Spleen (tissue), 13 donors: ENCODE measurements at places on chromosomes 13 and 19. TPM values are rescaled to one million over a fixed set of nuclear protein-coding genes. Genes with fewer than 3 reads are reported as not detected.

DNA sequence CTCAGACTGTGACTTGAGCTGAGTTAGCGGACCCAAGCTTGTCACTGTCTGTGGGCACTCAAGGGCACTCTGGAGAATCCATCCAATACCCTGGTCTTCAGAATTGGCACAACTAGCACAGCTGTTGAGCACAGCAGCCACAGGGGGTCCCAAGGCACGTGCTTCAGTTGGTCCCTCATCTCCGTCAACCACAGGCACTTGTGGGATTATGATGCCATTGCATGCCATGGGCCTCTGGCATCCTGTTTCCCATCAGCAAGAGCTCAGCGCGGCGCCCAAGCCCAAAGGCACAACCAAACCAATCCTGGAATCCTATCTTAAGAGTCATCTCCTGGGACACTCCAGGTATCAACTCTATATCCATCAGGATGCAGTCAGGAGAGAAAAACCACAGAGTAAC lies 3.7 kb upstream of the B3GNT8 start:
- no peak overlapping the region for H3K27ac ChIP-seq
- no peak overlapping the region for H3K4me3 ChIP-seq
- no peaks in the 10 kb centered on the region for H3K36me3 ChIP-seq
- H3K27me3 ChIP-seq = no peaks in the 10 kb centered on the region
- H3K4me1 ChIP-seq = peaks cover 23% of the 10 kb centered on the region
- no peak for DNase-seq

DNA sequence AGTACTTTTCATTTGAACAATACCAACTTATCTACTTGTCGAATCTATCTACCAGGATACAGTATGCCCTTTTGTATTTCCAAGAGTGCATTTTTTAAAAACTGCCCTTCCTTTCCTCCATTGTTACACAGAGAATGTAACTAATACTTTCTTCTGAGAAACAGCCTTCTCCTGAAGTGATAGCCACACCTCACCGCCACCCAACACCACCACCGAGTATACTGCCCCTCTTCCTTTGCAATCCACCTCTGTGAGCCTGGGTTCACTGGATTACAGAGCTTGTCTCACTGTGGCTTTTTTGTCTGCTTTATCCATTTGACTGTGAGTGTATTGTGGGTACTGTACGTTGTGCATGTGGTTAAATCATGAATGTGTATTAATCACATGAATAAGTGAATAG lies 305.4 kb downstream of the KLF12 start:
- no peak overlapping the region for H3K27ac ChIP-seq
- DNase-seq = no peak
- peaks cover 10% of the 10 kb centered on the region for H3K4me1 ChIP-seq
- no peaks in the 10 kb centered on the region for H3K27me3 ChIP-seq
- H3K4me3 ChIP-seq = no peak overlapping the region

DNA sequence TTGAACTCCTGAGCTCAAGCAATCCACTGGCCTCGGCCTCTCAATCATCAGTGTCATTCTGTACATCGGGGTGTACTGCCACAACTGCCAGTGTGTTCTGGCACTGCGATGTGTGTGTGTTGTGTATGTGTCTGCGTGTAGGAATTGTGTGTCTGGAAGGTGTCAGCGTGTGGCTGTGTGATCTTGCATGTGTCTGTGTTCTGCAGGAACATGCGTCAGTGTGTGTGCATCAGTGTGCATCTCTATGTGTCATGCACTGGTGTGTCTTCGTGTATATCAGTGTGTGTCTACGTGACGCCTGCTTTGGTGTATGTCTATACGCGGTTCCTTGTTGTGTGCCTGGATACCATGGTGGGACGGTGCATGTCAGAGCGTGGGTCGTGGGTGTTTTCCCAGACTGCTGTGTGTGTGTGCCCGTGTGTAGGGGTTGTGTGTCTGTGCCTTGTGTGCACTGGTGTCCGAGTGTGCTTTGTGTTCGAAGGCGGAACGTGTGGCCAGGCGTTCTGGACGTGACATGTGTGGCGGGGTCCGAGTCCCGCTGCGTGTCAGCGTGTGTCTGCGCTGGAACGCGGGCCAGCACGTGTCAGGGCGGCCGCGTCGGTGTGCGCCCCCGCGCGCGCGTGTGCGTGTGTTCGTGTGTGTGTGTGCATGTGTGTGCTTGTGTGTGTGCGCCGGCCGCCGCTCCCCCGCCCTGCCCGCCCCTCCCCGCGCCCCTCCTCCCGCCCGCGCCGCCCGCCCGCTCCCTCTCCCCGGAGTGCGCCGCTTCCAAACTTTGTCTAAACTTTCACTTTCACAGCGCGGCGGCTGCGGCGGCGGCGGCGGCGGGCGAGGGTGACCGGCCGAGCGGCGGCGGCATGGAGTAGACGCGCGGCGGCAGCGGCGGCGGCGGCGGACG lies at the start of gene NFIX:
NFIX (plus strand) TSS at position 775 of the 895 bp plus-strand sequence. CDS start 363 bp downstream, outside the sequence.
- no peaks in the 10 kb centered on the region for H3K36me3 ChIP-seq
- H3K27ac ChIP-seq = peak within 1 kb of the TSS; percentile 66
- H3K4me3 ChIP-seq = peak within 1 kb of the TSS; percentile 57

GRCh38 chr19:9250630-9251029 lies at the start of gene OR7E24:
Gene OR7E24, plus strand, starts transcription at chr19:9250930. Its CDS starts 114 bp downstream, at chr19:9251044.
- no peaks in the 10 kb centered on the region for H3K27me3 ChIP-seq
- H3K4me1 ChIP-seq = no peaks in the 10 kb centered on the region
- no peak within 1 kb of the TSS for H3K27ac ChIP-seq

GRCh38 chr13:93640452-93640851 lies 413.8 kb downstream of the GPC6 start:
- no peaks in the 10 kb centered on the region for H3K27me3 ChIP-seq
- H3K36me3 ChIP-seq = no peaks in the 10 kb centered on the region
- no peak overlapping the region for H3K27ac ChIP-seq
- no peaks in the 10 kb centered on the region for H3K4me1 ChIP-seq
- DNase-seq = no peak

GRCh38 chr13:69319656-69320055 lies 788.0 kb upstream of the ATXN8OS start:
- no peaks in the 10 kb centered on the region for H3K36me3 ChIP-seq
- H3K4me3 ChIP-seq = no peak overlapping the region
- no peaks in the 10 kb centered on the region for H3K27me3 ChIP-seq
- no peak for DNase-seq
- no peaks in the 10 kb centered on the region for H3K4me1 ChIP-seq

ZSCAN4 gene
- not detected for total RNA-seq

DLL3 gene
- total RNA-seq = not detected

DNA sequence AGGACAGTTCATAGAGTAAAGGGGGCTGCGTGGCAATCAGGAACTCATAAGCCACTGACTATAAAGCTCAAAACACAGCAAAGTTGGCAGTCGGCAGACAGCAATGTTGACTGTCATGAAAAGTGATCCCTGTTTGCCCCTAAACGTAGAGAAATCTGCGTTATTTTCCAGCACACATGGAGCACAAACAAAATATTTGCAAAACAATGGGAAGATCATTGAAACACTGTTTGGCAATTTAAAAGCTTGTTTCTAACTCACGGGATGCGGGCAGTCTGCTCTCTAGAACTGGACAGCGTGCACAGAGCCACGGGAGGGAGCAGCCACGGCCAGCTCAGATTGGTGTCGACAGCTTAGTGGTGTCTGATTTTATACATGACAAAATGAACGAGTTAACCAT lies 6.4 kb upstream of the F7 start:
- no peaks in the 10 kb centered on the region for H3K4me1 ChIP-seq
- no peak overlapping the region for H3K4me3 ChIP-seq
- peaks cover 4% of the 10 kb centered on the region for H3K27me3 ChIP-seq
- no peak overlapping the region for H3K27ac ChIP-seq
- H3K36me3 ChIP-seq = no peaks in the 10 kb centered on the region
- no peak for DNase-seq

TMC4 gene
- 0.51 TPM for total RNA-seq

PSG7 gene
- not detected for total RNA-seq

DNA sequence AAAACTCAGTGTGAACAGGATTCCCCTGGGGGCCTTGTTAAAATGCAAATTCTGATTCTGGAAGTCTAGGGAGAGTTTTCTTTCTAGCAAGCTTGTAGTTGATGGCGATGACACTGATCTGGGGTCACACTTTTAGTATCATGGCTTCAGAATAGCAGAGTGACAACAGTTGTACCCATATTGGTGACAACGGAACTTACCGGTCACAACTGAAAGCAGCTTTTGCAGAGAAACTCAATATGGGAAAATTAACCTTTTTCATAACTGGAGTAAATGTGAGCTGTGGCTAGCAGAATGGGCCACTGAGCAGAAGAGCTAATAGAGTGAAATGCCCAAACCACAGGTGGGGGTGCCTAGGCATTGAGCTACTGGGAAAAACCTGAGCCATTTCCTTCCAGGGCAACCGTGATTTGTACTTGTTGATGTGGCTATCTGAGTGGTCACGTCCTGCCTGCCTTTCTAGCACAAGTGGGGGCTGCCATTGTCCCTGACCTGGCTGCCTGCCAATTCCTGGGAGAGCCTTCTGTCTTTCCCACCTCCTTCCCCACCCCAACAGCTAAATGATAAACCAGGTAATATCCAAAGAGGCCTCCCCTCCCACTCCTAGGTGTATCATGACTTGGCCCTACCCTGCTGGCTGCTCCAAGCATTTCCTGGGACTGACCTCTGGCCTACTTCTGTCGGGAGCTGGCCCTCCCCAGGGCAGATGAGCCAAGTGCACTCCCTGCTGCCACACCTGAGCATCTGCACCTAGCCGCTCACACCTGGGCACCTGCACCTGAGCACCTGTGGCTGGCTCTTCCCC lies 1.7 kb upstream of the SLC10A2 start:
- H3K4me1 ChIP-seq = no peaks in the 10 kb centered on the region
- H3K36me3 ChIP-seq = no peaks in the 10 kb centered on the region
- H3K4me3 ChIP-seq = no peak overlapping the region
- H3K27me3 ChIP-seq = no peaks in the 10 kb centered on the region
- no peak overlapping the region for H3K27ac ChIP-seq

DNA sequence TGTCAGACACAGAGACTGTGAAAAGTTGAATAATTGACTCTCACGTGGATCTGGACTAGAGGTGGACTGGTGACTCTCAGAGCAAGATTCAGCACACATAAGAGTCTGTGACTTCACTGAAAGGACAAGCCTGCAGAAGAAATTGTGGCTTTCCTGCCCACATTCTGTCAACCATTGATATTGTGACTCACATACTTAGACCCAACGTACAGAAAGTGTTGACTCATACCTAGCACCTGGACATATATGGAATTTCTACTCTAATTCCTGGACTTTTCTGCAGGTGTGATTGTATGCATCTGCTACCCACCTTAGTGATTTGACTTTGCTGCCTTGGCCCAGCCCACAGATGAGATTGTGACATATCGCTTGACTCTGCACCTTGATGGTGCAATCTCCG lies 15.6 kb upstream of the ZNF730 start:
- no peak for DNase-seq
- H3K4me1 ChIP-seq = no peaks in the 10 kb centered on the region
- no peak overlapping the region for H3K4me3 ChIP-seq
- H3K36me3 ChIP-seq = no peaks in the 10 kb centered on the region
- no peak overlapping the region for H3K27ac ChIP-seq

- H3K4me3 ChIP-seq = peak overlapping the region; percentile 17
- peak; percentile 74 for DNase-seq
- peaks cover 97% of the 10 kb centered on the region for H3K27me3 ChIP-seq
- H3K4me1 ChIP-seq = peaks cover 25% of the 10 kb centered on the region
- H3K36me3 ChIP-seq = no peaks in the 10 kb centered on the region
Observed at GRCh38 chr13:52845766-52846566, 2.5 kb downstream of the PCDH8 start.

GRCh38 chr19:49851456-49852259 lies 699 bp downstream of the PTOV1 start:
- H3K27me3 ChIP-seq = no peaks in the 10 kb centered on the region
- H3K36me3 ChIP-seq = peaks cover 26% of the 10 kb centered on the region
- H3K4me1 ChIP-seq = peaks cover 14% of the 10 kb centered on the region

GRCh38 chr13:98853771-98854221 lies 101.3 kb upstream of the SLC15A1 start:
- H3K27ac ChIP-seq = no peak overlapping the region
- H3K36me3 ChIP-seq = no peaks in the 10 kb centered on the region
- DNase-seq = no peak
- H3K4me1 ChIP-seq = no peaks in the 10 kb centered on the region

- H3K4me3 ChIP-seq = no peak overlapping the region
- peaks cover 19% of the 10 kb centered on the region for H3K36me3 ChIP-seq
- H3K4me1 ChIP-seq = peaks cover 6% of the 10 kb centered on the region
- H3K27ac ChIP-seq = no peak overlapping the region
Observed at GRCh38 chr19:13993590-13994300, 12.4 kb downstream of the RFX1 start.

GRCh38 chr13:21917086-21918015 lies 246.5 kb downstream of the FGF9 start:
- H3K4me1 ChIP-seq = no peaks in the 10 kb centered on the region
- H3K4me3 ChIP-seq = no peak overlapping the region
- H3K27ac ChIP-seq = no peak overlapping the region

DNA sequence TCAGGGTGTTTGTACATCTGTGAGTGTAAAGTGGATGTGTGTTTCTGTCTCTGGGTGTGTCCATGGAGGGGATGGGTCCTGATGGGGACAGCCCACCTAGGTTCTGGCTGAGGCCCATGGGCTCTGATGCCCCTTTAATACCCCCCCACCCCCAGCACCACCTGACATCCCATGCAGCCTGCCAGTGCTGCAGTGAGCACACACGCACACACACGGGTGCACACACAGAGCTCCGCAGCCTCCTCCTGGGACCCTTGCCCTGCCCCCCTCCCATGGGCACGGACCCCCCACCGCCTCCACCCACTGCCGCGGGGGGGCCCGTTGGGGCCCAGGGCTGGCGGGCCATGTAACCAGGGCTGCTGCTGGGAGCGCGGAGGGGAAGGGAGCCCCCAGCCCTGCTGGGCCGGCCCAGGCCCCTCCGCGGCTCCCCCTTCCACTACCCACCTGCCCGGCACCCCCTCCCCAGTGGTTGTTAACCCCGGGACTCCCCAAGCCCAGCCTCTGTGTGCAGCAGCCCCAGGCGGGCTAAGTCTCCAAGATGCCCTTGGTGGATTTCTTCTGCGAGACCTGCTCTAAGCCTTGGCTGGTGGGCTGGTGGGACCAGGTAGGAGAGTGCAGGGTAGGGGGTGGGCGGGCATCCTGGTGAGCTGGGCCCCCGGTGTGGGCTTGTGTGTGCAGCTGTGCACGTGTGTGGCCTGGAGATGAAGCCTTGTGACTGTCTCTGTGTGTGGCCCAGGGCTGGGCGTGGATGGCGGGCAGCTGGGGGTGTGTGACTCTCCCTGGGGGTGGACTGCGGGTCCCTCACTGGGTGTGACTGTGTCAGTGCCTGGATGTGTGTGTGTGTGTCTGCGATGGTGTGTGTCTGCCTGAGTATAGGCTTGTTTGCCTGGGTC lies 32.6 kb downstream of the PDE4A start:
- no peak overlapping the region for H3K27ac ChIP-seq
- peaks cover 38% of the 10 kb centered on the region for H3K36me3 ChIP-seq
- peaks cover 7% of the 10 kb centered on the region for H3K27me3 ChIP-seq
- H3K4me1 ChIP-seq = no peaks in the 10 kb centered on the region
- H3K4me3 ChIP-seq = no peak overlapping the region
